ENCODE measurements at places on chromosomes 7 and 10.
A peak's percentile ranks its signal among the peaks of the same experiment; 100 is the strongest.

GRCh38 chr10:19762026-19762425 is 54.2 kb upstream of the PLXDC2 start:
- no peak for DNase-seq

- peak; percentile 78 for DNase-seq
Observed at GRCh38 chr7:6636741-6637543, at the start of gene ZNF316. Gene ZNF316, plus strand, starts transcription at chr7:6637318. Its CDS starts 5,092 bp downstream, at chr7:6642410.

- DNase-seq: no peak
Observed at GRCh38 chr7:99155211-99155610, 11.3 kb upstream of the SMURF1 start.

- DNase-seq: no peak
Observed at GRCh38 chr10:78902815-78903214, 166.0 kb upstream of the ZMIZ1 start.

- DNase-seq: no peak
Observed at GRCh38 chr7:55150709-55151451, 132.1 kb downstream of the EGFR start.

GRCh38 chr7:72441791-72442190 is 29.7 kb upstream of the CALN1 start:
- no peak for DNase-seq

- no peak for DNase-seq
Observed at GRCh38 chr7:133934262-133934976, 192.7 kb upstream of the LRGUK start.

DNA sequence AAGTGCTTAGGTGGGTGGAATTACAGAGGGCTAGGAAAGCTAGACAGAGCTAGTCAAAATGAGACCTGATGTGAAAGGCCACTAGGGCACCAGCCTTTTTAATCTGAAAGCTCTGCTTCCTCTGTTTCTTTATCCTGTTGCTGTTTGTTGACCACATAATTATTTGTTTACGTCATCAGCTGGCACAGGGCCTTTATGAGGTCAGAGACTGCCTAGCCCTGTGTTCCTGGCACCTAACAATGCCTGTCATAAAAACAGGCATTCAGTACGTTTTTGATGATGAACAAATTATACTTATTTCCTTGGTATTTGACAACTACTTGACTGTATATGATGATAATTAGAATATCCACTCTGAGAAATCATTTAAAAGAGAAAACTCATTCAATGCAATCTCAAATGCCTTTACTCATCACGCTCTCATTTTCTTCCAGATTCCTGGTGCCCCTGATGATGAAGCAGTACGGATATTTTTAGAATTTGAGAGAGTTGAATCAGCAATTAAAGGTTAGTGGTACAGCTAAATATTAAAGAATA is 26.0 kb downstream of the RBM17 start:
- peak; percentile 42 for DNase-seq

- no peak for DNase-seq
Observed at GRCh38 chr7:49376817-49377375, 396.5 kb upstream of the VWC2 start.

DNA sequence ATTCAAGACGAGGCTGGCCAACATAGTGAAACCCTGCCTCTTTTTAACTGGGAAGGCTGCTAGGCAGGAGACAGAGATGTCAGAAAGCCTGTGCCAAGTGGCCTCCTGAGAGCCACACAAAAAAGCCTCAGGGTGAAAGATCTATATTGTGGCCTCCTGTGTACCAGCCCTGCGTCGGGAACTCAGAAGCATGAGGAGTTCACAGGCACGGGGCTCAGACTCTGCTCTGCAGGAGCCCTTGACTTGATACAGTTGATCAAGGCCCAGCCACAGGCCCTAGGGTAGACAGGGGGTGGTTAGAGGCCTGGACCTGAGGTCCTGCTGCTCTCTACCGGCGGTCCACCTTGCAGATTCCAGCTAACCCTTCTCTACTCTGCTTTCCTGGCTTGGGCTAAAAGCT is 30.2 kb downstream of the FAM241B start:
- DNase-seq: no peak

DNA sequence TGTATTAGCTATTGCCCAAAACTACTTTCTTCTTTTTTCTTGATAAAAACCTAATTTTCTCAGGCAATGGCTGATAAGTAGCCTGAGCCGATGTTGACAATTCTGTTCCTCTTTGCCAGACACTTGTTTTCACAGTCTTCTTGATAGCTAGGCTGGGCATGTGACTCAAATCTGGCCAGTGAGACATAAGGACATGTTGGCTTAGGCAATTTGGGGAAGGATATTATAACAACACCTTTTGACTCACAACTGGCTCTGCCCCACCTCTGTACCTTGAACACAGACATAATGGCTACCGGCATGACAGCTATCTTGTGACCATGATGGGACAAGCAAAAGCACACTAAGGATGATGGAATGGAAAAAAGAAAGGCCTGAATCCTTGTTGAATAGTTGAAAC is 72.9 kb upstream of the GPR22 start:
- DNase-seq: no peak

- no peak for DNase-seq
Observed at GRCh38 chr10:55495555-55495954, 694.5 kb upstream of the PCDH15 start.

DNA sequence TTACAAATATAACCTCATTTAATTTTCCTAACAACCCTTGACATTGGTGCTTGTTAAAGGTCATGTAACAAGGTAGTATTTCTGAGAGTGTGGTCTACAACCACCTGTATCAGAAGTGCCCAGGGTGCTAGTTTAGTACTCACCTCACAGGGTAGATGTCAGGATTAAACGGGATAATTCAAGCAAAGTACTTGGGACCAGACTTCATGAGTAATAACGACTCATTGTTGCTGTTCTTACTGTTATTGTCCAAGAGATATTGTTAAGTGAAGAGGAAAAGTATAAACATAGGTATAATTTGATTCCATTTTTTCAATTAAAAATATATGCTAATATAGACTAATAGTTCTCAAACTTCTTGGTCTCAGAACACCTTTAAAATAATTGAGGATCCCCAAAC is 179.3 kb downstream of the WNT2 start:
- no peak for DNase-seq

DNA sequence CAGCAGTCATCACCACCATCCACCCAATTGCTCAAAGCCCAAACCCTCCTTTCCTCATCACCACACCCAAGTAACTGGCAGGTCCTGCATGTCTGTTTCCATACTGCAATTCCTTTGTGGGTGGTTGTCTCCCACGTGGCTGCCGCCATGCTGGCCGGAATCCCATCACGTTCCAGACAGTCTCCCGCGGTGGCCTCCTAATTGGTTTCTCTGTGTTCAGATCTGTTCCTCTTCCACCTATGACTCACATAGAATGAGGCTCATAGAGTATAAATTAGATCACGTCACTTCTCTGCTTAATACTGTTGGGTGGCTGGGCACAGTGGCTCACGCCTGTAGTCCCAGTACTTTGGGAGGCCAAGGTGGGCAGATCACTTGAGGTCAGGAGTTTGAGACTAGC is 813.0 kb downstream of the TYW1 start:
- no peak for DNase-seq

GRCh38 chr10:34547291-34547690 is 267.8 kb downstream of the PARD3 start:
- DNase-seq: no peak

Measured in mucosa of descending colon (tissue), 3 donors.